ENCODE measurements at places on chromosomes 1 and 21.
A peak's percentile ranks its signal among the peaks of the same experiment; 100 is the strongest.

- no peaks in the 10 kb centered on the region for H3K36me3 ChIP-seq
- DNase-seq = peak; percentile 85
- H3K27me3 ChIP-seq = no peaks in the 10 kb centered on the region
Measured at GRCh38 chr1:40711465-40712404, 20.2 kb downstream of the NFYC start.

DNA sequence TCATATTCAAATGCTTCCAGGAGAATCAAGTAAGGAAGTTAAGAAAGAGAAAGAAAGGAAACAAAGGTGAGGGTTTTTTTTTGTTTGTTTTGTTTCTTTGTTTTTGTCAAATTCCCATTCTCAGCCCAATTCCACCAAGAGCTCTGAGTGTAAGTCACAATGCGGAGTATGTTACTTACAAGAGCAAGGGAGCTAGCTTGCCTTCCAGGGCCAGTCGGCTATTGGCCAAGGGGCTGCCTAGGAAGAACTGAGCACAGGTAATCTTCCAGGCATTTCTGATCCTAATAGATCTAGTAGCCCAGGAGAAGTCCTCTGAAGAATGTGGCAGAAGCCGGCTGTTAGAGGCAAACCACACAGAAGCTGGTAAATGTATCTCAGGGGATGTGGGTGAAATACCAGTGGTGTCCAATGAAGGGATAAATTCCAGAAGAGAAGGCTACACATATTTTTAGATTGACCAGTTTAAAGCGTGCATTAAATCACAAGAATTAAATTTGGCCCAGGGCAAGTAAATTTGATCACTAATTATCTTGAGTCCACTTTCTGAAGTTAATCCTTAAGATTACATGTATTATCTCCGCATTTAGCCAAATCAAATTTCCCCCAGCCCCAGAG is 239.6 kb upstream of the ADAMTS5 start:
- no peak overlapping the region for H3K4me3 ChIP-seq
- no peaks in the 10 kb centered on the region for H3K27me3 ChIP-seq
- peak; percentile 22 for DNase-seq
- no peaks in the 10 kb centered on the region for H3K4me1 ChIP-seq

- H3K27me3 ChIP-seq = no peaks in the 10 kb centered on the region
- no peaks in the 10 kb centered on the region for H3K4me1 ChIP-seq
- no peak overlapping the region for H3K4me3 ChIP-seq
- H3K27ac ChIP-seq = no peak overlapping the region
- H3K36me3 ChIP-seq = no peaks in the 10 kb centered on the region
Measured at GRCh38 chr21:23008601-23009202, 2010.5 kb downstream of the NCAM2 start.

DNA sequence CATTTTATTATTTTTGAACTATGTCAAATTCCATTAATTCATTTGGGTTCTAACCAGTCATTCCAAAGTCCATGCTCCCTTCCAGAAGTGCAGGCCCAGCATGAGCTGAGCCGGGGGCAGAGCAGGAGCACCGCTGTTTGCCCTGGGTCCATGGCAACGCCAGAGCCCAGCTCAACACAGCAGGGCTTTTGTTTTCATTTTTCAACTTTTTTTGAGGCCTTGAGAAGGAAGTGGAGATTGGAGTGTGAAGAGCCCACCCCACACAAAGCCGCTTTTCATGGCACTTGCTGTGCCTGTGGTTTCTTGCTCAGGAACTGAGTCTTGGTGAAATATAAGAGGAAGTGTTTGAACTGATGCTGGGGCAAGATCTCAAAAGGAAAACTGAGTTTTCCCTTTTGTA is 13.2 kb upstream of the PRMT2 start:
- no peak overlapping the region for H3K4me3 ChIP-seq
- H3K4me1 ChIP-seq = peaks cover 11% of the 10 kb centered on the region
- no peaks in the 10 kb centered on the region for H3K27me3 ChIP-seq

- H3K27ac ChIP-seq = no peak overlapping the region
- DNase-seq = no peak
- no peaks in the 10 kb centered on the region for H3K27me3 ChIP-seq
- no peak overlapping the region for H3K4me3 ChIP-seq
- H3K4me1 ChIP-seq = no peaks in the 10 kb centered on the region
- H3K36me3 ChIP-seq = no peaks in the 10 kb centered on the region
Measured at GRCh38 chr1:226633541-226634165, 85.1 kb downstream of the STUM start.

- H3K36me3 ChIP-seq = no peaks in the 10 kb centered on the region
- H3K27me3 ChIP-seq = no peaks in the 10 kb centered on the region
- H3K27ac ChIP-seq = no peak overlapping the region
- H3K4me1 ChIP-seq = no peaks in the 10 kb centered on the region
- H3K4me3 ChIP-seq = no peak overlapping the region
Measured at GRCh38 chr1:157540852-157541251, 11.5 kb downstream of the FCRL5 start.

All from astrocyte (in vitro differentiated cells and primary cell).